Neural crest cell (in vitro differentiated cells): ENCODE measurements at places on chromosomes 12 and 14.

GRCh38 chr14:98912655-98913054, 359.3 kb downstream of the BCL11B start:
- no peak for DNase-seq

GRCh38 chr14:73795974-73796373, 55.7 kb upstream of the PTGR2 start:
- DNase-seq: no peak

- DNase-seq: no peak
Measured at GRCh38 chr12:131313635-131314034, 359.9 kb downstream of the ADGRD1 start.

GRCh38 chr14:61300754-61301153, 19.6 kb upstream of the TMEM30B start:
- no peak for DNase-seq

- no peak for DNase-seq
Measured at GRCh38 chr12:92059960-92060359, 85.7 kb downstream of the BTG1 start.

DNA sequence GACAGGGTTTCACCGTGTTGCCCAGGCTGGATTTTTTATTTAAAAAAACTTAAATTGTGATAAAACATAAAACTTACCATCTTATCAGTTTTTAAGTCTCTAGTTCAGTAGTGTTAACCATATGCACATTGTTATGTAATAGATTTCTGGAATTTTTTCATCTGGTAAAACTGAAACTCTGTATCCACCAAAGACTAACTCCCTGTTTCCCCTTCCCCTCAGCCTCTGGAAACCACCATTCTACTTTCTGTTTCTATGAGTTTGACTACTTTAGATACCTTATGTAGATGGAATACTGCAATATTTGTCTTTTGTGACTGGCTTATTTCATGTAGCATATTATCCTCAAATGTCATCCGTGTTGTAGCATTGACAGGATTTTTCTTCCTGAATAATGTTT, 12.8 kb upstream of the PLEKHG3 start:
- DNase-seq: no peak

- DNase-seq: no peak
Measured at GRCh38 chr12:22029491-22029890, 16.5 kb upstream of the CMAS start.

GRCh38 chr12:103495469-103496456, at the start of gene C12orf42:
Gene C12orf42, minus strand, starts transcription at chr12:103495968. Its CDS starts 17,542 bp downstream, at chr12:103478426.
- DNase-seq: peak; percentile 48

DNA sequence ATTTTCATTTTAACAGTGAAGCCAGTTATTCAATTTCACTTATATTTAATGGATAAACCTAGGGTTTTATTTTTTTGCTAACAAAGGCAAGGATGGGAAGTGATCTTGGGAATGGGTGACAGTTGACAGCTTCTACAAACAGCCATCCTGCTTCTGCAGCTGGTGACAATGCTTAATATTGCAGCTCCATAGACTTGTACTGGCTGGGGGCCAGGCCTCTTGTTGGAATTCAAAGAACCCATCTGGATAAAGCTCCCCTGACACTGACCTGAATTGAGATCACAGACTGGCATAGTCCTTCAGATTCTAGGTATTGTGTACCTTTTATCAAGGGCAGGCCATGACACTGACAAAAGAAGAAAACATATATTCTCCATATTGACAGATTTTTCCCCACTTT, 664.6 kb upstream of the FOXG1 start:
- DNase-seq: no peak

DNA sequence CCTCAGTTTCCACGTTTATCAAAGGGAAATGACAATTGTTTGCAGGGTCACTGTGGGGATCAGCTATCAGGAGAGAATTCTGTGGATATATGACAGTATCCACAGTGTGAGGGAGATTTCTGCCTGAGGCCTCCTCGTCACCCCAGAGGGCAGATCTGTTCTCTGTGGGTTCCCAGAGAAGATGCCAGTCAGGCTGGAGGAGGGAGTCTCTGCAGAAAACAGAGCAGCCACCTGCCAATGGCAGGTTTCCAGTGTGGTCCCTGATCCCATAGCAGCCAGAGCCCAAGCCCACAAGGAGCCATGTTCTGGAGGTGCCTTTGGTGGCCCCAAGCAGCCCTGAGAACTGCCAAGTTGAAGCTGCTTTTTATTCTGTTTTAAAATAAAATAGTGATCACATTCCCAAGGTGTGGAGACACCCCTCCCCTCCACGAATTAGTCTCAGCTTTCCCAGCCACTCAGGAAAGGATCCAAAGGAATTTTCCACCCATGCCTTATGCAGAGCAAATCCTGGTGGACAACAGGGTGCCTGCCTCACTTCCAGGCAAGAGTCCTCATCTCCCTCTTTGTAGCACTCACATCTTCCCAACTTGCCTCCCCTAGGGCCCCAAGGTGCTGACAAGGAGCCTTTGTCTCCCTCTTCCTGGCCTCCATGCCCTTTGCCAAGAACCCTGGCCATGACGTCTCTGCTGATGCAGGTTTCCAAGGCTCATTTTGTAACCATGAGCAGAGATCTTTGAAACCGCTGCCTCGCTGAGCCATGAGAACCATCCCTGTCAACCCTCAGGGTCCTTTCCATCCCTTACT, 20.4 kb downstream of the CMKLR1 start:
- DNase-seq: no peak

DNA sequence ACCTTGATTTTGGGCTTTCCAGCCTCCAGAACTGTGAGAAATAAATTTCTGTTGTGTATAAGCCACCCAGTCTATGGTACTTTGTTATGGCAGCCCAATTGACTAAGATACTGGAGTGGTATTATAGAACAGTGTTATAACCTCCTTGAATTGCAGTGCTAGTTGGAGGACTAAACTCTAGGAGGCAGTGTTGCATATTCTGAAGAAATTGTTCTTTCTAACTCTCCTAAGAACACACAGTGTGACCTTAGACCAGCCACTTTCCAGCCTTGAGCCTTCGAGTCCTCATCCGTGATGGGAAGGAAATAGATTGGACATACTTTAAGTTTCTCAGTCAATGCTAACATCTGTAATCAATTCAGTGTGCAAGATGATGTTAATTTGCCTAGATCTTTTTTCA, 22.4 kb upstream of the LRRC10 start:
- DNase-seq: no peak

GRCh38 chr14:91302391-91302790, 57.9 kb upstream of the GPR68 start:
- no peak for DNase-seq
